ENCODE measurements at places on chromosomes 11 and 22.

DNA sequence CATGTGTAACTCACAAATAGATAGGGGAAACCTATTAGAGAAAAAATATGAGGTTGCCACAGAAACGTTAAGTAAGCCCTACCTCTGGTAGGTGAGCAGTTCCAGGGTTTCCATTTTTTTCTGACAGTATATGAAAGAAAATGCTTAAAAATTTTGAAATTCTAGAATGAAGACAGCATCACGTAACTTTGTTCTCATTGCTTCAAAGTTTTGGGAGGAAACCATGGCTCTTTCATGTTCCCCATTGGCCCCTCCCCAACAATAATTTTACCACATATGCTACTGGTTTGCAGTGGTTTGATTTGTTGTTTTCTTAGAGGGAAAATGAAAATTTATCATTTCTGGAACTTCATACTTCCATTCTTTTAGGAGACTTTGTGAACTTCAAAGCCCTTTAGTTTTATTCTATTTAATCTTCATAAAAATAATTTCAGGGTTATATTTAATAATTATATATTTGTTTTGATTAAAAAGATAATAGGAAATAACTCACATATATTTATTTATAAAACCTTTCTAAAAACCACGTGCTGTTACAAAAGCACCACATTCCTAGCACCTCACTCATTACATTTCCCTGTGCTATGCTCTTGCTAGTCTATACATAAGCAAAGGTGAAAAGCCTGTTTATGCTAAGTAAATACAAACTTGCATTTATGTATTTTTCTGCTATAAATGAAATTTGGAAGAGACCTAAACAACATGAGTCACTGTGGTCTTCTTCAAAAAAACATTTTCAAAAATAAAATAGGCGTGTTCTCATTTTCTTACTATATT is 113.4 kb downstream of the CASP12 start:
- DNase-seq = no peak

- no peak for DNase-seq
Observed at GRCh38 chr11:102643941-102644340, 18.8 kb upstream of the MMP20 start.

- no peak for DNase-seq
Observed at GRCh38 chr11:60964801-60965200, 6.7 kb upstream of the CD6 start.

DNA sequence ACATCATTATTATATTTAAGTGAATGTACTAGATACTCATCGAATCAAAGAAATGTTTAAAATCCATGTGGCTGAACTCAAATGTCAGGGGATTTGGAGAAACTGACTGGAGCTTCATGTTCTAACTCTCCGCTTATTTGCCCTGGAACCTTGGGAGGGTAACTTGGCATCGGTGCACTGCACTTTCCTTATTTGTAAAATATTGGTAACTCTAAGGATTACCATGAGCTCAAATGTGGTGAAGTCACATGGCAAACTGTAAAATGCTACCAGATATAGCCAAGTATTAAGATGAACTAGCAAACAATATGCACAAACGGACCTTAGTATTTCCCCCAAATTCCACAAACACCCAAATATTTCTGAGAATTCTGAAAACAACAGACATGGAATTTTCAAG is 75.6 kb downstream of the ETS1 start:
- DNase-seq = no peak
